ENCODE measurements at places on chromosomes 4 and X.

GRCh38 chr4:19329631-19330030 is 922.1 kb upstream of the SLIT2 start:
- no peak for DNase-seq

- DNase-seq: no peak
These were observed 94.4 kb upstream of the HPGD start for GRCh38 chr4:174616661-174617060.

DNA sequence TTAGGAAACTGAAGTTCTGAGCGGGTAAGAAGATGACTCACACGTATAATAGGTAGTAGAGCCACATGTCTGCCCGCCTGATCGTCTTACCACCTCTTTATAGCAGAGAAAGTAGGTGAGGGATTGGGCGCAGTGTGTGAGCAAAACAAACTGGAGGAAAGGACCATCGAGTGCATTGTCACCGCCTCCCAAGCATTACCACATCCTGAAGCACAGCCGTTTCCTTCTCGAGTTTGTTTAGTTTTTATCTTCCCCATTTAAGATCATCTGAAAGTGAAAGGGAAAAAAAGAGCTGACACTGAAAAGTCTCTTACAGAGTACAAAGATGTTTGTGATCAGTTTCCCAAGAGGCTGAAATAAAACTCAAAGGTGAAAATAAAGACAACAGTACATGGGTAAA is 14.8 kb downstream of the PDK3 start:
- DNase-seq: no peak

DNA sequence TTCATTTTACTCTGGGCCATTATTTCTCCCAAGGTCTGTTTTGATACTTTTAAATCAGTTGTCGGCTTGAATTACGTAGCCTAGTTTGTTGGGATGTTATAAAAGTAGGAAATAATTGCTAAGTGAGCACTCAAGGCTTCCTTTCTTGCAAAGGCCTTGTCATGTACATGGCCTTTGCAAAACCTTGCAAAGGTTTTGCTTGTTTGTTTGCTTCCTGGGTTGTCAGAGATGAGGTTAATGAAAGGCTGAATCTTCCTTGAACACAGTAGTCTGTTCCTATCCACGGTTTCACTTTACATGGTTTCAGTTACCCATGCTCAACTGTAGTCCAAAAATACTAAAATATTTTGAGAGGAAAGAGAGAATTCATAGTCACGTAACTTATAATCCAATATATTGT is 113.5 kb downstream of the NAA11 start:
- DNase-seq: no peak

DNA sequence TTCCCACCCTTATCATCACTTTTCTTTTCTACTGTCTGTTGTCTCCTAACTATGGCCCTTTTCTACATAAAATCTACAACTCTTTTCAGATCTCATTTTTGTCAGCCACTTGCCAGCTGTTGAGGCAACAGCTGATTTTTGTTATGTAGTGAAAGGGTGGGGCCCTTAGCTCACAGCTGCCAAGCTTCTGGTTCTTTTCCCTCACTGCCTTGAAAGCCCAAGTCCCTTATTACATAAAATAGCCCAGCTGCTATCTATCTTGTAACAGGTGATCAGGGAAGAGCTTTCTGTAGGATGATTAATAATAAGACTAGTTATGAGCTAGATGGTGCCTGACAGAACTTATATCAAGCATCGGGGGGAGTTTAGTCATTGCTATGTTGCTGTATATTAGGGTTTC is 45.9 kb downstream of the ADGRL3 start:
- DNase-seq: no peak

DNA sequence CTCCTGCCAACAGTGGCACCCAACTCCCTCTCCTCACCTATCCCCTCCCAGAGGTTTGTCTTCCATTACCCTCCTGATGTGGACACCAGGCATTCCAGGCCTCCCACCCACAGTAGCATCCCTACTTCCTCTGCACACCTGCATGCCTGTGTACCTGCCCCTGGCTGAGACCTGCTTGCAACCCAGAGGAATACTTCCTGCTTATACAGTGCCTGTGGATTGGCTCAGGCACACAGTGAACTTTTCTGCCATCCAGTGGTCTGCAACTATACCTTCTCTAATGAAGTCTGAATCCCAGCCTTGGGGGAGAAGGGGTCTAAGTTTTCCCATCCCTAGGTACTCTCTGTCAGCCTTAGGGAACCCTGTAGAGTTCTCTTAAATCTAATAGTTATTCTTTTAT is 169.9 kb downstream of the IQCM start:
- no peak for DNase-seq

DNA sequence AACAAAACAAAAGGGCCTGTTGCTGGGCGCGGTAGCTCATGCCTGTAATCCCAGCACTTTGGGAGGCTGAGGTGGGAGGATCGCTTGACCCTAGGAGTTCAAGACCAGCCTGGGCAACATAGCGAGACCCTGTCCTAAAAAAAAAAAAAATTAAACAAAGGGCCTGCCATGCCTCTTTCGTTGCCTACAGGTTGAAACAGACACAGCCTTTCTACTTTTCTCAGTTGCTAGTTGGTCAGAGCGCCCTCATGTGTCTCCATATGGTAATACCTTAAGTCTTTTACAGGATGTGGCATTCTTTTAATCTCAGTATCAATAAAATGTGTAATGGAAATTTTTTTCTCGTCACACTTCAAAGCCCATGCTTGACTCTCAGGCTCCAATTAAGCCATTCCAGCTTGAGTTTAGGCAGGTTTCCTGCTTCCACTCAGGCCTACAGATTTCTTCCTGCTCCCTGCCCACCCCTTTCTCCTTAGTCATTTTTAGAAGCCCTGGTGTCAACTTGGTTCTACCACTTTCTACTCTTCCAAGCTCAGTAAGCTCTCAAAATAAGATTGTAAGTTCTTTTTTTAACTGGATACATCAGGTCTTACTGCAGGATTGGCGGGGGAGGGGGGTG is 4.6 kb upstream of the SOWAHD start:
- DNase-seq: no peak

DNA sequence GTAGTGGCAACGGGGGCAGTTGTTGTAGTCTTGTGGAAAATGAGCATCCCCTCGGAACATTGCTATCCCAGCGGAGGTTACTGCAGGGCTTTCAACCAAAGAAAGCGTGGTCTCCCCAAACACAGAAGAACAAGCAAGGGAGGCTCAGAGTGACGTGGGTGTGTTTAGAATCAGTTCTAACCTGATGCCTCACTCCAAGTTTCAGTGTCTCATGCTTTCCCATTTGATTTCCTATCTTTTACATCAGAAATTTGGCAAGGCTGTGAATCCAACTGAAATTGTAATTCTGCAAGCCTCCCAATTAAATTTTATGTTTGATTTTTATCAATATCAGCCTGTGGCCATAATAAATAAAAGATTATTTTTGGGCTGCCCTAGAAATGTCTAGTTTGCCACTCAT is 156.1 kb upstream of the LNX1 start:
- DNase-seq: no peak

DNA sequence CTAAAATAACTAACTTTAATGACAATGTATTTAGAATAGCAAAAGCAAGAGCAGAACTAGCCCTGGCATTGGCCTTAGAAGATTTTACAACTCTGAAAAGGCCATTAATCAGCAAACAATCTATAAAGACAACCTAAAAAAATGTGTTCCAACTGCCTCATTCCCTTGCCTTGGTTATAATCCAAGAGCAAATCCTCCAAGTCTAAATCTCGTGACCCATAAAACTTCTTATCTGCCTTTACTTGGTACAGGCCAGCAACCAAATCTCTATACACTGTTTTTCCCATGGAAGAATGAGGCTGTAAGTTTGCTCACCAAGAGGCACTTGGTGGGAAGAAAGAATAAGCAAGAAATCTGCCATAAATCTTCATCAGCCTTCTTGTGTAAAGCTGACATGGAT is 175.3 kb upstream of the MID1 start:
- no peak for DNase-seq

DNA sequence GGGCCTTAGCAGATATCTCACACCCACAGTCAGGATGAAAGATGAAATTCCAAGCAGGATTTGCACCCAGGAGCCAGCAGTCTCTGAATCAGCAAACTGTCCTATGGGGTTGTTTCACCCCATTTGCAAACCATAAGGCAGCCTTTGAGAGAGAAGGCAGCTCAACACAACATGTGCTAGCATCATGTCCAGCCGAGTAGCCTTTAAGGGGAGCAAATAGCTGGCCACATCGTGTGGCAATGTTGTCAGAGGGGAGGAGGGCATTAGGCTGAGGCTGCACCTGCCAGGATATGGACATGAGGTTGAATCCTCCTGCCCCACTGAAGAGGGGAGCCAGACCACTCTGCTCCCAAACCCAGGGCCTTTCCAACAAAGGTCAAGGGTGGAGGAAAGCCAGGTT is 20.6 kb upstream of the PJA1 start:
- DNase-seq: no peak

DNA sequence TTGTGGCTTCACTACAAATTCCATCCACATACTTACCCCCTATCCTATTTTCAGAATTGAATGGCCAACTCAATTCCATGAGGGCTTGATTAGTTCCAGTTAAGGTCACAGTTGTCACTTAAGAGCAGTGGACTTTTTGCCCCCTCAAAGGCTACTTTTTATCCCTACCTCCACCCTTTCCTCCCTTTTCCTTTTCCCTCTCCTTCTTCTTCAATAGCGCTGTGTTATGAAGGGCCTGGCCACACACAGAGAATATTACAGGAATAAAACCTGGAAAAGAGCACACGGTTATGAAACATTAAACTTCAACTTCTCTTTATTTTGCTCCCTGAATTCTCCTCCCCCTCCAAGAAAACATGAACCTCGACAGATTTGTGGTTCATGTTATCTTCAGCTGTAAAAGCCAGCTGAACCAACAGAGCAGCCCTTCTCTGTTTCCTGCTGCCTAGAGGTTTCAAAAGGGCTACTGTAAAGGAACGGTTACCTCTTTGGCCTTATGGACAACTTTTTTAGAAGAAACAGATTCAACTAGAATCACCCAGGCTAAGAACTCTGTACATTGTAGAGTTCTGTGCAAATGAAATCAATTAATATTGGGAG is 87.0 kb upstream of the RPL34 start:
- no peak for DNase-seq

- DNase-seq: no peak
These were observed 18.8 kb downstream of the NFKB1 start for GRCh38 chr4:102519925-102520324.

DNA sequence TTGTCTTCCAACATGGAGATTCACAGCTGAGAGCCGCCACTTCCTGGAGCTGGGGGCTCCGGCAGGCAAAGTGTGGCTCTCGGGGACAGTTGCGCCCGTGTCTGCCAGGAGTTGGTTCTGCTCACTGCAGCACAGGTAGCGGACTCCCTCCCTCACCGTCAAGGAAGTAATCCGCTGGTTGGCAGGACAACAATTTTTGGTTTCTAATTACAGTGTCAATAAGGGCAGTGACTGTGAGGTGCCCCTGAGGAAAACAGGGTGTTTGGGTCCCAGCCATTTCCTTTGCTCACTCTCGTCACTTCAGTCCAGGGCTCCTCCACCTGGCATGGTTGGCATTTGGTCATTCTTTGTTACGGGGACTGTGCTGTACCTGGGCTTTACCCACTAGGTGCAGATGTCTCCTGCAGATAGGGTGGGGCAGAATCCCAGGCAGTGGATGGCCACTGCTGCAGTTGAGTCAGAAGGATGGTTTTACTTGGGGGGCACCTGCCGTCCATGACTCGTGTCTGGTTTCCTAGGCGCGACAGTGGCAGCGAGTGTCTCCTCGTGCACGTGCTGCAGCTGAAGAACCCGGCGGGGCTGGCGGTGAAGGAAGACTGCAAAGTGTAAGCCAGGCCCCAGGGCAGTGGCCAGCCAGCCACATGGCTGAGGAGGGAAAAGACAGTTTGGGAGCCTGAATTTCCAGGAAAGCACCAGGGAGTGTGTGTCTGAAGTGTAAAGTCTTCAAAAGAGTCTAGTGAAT is 32.1 kb upstream of the CLCN4 start:
- DNase-seq: no peak
